ENCODE measurements at places on chromosomes 3 and 15. TPM values are rescaled to one million over a fixed set of nuclear protein-coding genes. Genes with fewer than 3 reads are reported as not detected.

DNA sequence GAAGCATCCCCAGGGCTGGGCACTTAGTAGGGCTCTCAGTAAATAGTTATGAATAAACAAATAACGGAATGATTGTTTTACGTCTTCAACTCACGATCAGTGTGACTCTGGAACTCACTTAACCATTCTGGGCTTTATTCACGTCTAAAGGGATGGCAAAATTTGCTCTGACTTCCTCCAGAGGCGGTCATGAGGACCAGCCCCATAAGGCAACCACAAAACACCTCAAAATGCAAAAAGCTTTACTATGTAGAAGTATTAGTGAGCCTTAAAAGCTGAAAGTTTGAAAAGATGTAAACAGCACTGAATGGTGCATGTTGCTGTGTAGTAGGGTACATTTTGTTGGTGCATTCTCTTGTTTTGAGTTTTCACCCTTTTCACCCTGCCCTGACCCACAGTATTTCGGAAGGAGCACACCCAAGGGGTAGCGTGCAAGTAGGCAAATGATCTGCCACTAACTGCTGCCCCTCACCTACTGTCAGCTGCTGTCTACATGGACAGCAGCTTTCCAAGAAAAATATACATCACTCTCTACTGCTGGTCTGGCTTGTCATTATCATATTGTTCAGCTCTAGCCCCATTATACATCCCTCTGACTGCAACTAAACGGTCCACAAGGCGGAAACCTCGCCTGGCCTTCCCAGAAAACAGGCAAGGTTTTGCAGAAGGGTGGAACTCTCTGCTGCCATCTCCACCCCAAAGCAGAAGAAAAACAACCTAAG, 308.5 kb upstream of the PROK2 start:
- no peak for DNase-seq

DNA sequence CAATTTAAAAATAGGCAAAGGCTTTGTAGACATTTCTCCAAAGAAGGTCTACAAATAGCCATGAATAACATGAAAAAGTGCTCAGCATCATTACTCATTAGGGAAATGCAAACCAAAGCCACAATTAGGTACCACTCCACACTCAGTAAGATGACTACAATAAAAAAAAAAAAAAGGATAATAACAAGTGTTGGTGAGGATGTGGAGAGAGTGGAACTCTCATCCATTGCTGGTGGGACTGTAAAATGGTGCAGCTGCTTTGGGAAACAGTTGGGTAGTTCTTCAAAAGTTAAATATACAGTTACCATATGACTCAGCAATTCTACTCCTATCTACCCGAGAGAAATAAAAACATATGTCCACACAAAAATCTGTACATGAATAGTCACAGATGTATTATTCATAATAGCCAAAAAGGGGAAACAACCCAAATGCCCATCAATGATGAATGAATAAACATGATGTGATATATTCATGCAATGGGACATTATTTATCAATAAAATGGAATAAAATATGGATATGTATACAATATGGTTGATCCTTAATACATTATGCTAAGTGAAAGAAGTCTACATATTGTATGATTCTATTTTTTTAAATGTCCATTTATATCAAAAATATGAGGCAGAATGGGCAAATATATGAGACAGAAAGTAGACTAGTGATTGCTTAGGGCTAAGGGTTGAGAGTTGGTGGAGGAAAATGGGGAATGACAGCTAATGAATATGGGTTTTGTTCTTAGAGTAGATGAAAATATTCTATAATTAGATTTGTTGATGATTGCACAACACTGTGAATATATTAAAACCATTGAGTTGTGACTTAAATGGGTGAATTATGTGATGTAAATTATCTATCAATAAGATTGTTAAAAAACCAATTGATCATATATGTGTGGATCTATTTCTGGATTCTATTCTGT, 66.1 kb upstream of the SMAD3 start:
- no peak for DNase-seq

- DNase-seq: no peak
These were observed 396.5 kb downstream of the FHIT start for GRCh38 chr3:60854791-60855190.

DNA sequence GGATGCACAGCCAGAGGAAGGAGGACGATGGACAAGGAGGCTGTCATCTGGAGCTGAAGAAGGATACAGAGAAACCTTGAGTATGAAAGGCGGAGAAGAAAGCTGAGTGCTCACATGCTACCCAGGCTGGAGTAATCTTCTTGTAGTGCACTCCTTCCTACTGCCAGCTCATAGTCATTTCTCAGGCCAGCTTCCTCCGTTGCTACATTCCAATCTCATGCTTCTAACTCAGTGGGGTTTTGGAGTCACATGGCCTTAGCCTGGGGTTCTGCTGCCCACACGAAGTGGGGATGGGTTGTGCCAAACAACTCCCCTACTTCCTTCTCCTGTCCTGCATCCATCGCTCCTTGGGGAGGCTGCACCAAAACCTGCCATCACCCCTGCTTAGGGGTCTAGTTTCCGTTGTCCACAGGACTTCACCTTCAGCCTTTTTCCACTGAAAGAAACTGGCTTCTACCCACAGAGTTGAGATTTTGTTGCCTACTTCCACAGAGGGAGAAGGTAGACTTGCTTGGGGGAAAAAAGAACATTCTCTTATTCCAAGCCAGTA, 239.9 kb downstream of the EPHB1 start:
- peak; percentile 54 for DNase-seq

GRCh38 chr3:114365909-114366308, 72.1 kb downstream of the TIGIT start:
- no peak for DNase-seq

GRCh38 chr15:69880571-69881301, 217.0 kb downstream of the TLE3 start:
- DNase-seq: no peak

DNA sequence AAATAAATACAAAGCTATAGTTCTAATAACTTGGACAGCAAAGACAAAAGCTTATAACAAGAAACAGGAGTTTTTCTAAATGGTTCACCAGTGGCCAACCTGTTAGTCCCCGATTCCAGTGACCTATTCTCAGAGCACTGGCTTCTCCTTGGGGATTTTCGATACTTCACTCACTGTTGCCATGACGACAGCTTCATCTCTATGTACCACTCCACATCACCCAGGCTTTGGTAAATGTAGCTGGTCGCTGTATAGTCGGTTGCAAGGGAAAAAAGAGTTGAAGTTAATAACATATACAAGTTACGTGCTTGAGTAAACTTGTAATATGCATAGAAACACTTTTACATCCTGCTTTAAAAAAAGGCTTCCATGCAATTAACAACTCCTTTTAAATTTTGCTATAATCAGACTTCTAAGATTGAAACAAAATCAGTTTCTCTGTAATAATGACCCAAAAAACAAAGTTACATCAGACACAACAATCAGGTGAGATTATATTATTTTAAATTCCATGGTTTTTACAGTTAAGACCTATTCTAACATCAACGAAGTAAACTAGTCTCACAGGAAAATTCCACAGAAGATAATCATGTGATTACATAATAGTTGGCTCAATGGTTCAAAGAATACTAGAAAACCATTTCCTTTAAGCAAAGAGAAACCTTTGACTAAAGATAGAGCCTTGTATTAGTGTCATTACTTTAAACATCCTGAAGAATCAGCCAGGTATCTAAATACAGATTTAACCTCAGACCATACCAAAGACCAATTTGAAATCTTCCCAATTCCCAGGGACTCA, 2.9 kb downstream of the CCNL1 start:
- DNase-seq: peak; percentile 50

- DNase-seq: peak; percentile 13
These were observed 41.9 kb downstream of the EMC4 start for GRCh38 chr15:34266751-34267150.

DNA sequence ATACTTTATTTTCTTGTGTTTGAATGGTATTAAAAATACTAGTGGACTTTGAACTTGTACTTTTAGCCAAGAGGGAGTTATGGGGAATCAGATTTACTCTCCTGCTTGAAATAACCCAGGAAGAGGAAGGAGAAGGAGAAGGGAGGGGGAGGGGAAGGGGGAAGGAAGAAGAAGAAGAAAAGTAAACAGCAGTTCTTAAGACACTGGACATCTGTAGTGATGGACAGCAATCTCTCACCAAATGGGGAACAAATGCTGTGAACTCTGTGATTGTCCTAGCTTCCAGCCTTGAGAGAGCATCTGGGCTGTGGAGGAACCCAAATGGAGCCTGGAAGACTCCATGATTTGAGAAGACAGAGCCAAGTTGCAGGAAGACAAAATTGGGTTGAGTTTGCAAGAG, 52.0 kb downstream of the VPS8 start:
- DNase-seq: no peak

- DNase-seq: no peak
These were observed 70.1 kb upstream of the CCK start for GRCh38 chr3:42336103-42336502.

- DNase-seq: no peak
These were observed 27.4 kb downstream of the IDH2 start for GRCh38 chr15:90074916-90075315.

GRCh38 chr3:72077473-72078259, 292.7 kb upstream of the PROK2 start:
- DNase-seq: no peak

DNA sequence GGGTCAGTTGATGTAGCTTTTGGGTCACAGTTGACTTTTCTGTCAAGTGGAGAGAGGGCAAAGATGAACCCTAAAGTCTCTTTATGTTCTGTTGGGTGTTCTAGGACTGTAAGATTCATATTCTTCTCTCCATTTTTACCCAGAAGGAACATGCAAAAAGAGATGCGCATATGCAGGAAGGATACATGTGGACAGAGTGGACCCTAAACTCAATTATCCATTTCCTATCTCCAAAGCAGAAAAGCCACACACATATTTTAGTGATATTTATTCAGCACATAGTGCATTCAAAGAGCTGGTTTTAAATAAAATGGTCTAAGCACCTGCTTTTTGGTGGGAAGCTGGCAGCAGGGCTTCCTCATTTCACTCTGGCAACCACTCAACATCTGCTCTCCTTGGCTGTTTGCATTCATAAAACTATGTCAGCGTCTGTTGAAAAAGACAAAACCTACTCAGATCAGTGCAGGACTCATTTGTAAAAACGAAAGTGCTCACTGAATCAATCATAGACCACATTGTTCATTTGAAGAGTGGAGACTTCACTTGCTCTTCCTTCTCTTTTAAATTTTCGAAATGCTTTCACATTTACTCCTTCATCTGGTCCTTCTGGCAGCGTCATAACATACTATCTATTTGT, 96.6 kb downstream of the SEMA6D start:
- DNase-seq: no peak

- DNase-seq: peak; percentile 2
These were observed 244.8 kb downstream of the LRRN1 start for GRCh38 chr3:4043867-4044575.

GRCh38 chr3:52440249-52440551, 4.7 kb downstream of the SEMA3G start:
- no peak for DNase-seq

DNA sequence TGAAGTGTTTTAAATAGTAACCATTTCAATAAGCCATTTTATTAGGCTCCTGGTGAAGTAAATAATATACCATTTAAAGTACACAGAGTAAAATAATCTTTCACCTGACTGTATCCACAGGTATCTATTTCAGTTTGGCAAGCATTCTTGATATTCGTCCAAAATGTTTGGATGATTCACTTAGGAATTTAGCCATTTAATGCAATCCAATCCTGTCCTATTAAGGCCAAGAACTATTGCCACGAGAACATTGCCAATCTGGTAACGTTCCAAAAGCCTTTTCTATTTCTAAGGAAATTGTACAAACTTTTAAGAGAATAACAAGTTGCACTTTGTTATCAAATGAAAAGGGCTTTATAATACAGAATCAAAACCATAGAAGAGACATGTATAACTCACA, 209.8 kb upstream of the THRB start:
- DNase-seq: peak; percentile 71

GRCh38 chr3:14605067-14605466, 46.5 kb upstream of the CCDC174 start:
- peak; percentile 63 for DNase-seq

DNA sequence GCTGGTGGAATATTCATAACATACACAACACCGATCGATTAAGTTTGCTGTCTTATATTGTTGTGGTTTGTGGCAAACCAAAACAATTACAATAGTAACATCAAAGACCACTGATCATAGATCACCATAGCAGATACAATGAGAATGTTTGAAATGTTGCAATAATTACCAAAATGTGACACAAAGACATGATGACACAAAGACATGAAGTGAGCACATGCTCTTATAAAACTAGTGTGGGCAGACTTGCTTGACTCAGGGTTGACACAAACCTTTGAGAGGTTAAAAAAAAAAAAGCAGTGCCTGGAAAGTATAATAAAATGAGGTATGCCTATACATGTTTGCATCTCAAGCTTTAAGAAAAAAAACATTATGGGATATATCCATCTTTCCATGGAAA, 130.3 kb downstream of the NR1I2 start:
- no peak for DNase-seq

The SLC22A14 gene
- total RNA-seq: not detected

The GHSR gene
- not detected for total RNA-seq

The CPN2 gene
- not detected for total RNA-seq

The FETUB gene
- not detected for total RNA-seq

The ANKRD63 gene
- total RNA-seq: not detected

The UMPS gene
- 36.9 TPM for total RNA-seq

The MFGE8 gene
- total RNA-seq: 83.4 TPM

The THPO gene
- not detected for total RNA-seq

The CPOX gene
- 68.9 TPM for total RNA-seq

The SPINK8 gene
- not detected for total RNA-seq

The ATP2B2 gene
- total RNA-seq: not detected

The ZNF717 gene
- 2.9 TPM for total RNA-seq

Data from M059J (cell line).